ENCODE measurements at places on chromosomes 5 and 9. TPM values are rescaled to one million over a fixed set of nuclear protein-coding genes. Genes with fewer than 3 reads are reported as not detected.

- peaks cover 3% of the 10 kb centered on the region for H3K36me3 ChIP-seq
- H3K4me3 ChIP-seq, result no peak overlapping the region
- H3K27ac ChIP-seq, result no peak overlapping the region
- no peak for DNase-seq
- H3K4me1 ChIP-seq, result no peaks in the 10 kb centered on the region
- no peaks in the 10 kb centered on the region for H3K27me3 ChIP-seq
These were observed 23.7 kb downstream of the CCDC171 start for GRCh38 chr9:15576350-15577050.

DNA sequence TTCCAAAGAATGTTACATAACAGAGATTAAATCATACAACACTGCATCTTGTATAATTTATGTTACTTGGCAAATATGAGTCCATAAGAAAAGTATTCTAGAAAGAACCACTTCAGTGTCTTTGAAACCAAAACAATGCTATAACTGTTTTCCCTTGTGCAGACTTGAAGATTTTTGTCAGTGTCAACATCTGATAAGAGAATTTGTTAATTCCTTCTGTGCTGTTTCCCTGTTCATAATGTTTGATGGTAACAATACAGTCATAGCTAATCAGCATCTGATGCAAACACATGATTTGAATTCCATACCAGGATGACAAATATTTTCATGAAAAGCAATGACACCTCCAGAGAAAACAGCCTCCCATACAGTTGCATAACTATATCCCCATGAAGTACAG, 306.8 kb downstream of the SEMA5A start:
- DNase-seq, result no peak
- no peak overlapping the region for H3K4me3 ChIP-seq
- H3K27me3 ChIP-seq, result no peaks in the 10 kb centered on the region
- H3K36me3 ChIP-seq, result no peaks in the 10 kb centered on the region

DNA sequence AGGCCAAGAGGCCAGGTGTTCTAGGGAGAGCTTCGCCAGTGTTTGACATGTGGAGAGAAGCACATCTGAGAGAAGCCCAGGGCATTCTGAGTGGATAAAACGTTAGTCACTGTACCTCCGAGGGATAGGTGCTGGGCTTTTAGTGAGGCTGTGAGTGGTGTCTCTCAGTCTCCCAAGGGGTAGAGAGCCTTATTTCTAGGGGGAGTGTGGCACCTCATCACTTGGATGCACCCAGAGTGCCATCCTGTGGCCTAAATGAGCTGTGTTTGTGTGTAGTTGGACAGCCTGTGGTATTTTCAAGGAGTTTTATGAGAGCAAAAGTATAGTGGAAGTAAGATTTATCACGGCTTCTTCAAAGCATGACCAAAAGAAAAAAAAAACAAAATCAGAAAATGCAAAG, 1046.9 kb upstream of the WWC1 start:
- no peak for DNase-seq
- H3K36me3 ChIP-seq, result no peaks in the 10 kb centered on the region
- no peaks in the 10 kb centered on the region for H3K4me1 ChIP-seq
- H3K27ac ChIP-seq, result no peak overlapping the region
- H3K27me3 ChIP-seq, result no peaks in the 10 kb centered on the region
- no peak overlapping the region for H3K4me3 ChIP-seq

- H3K36me3 ChIP-seq, result peaks cover 2% of the 10 kb centered on the region
- H3K4me1 ChIP-seq, result peaks cover 30% of the 10 kb centered on the region
- no peak for DNase-seq
- H3K27me3 ChIP-seq, result peaks cover 79% of the 10 kb centered on the region
These were observed 4.6 kb downstream of the VCAN start for GRCh38 chr5:83475935-83476814.

DNA sequence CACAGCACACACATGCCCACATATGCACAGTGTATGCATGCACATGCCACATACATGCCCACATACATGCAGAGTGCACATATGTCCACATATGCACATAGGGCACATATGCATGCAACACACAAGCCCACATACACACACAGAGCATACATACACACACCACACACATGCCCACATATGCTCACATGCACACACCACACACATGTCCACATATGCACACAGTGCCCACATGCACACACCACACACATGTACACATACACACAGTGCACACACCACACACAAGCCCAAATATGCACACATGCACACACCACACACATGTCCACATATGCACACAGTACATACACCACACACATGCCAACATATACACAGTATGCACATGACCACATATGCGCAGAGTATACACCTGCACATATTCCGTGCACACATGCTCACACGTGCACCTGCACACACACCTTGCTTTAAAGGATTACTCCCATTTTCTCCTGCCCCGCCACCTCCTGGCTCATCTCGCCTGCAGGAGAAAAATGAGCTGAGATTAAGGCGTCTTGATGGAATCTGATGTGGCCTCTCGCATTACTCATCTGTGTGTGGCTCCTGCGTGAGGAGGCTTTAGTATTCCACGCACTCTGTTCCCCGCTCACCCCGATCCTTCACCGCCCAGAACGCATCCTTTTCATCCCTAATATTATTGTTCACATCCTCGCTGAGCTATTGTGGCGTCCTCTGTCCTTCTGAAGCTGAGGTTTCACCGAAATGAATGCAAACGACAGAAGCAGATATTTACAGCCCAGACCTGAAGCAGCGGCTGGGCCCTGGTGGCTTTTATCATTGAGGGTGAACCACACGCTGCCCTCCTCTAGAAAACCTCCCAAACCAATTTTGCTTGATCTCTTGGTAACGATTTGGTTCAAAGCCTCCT, 182.7 kb downstream of the OLFM1 start:
- no peaks in the 10 kb centered on the region for H3K4me1 ChIP-seq
- H3K27ac ChIP-seq, result no peak overlapping the region
- DNase-seq, result no peak
- H3K36me3 ChIP-seq, result no peaks in the 10 kb centered on the region
- no peak overlapping the region for H3K4me3 ChIP-seq
- peaks cover 25% of the 10 kb centered on the region for H3K27me3 ChIP-seq

- no peak overlapping the region for H3K4me3 ChIP-seq
- DNase-seq, result no peak
- no peaks in the 10 kb centered on the region for H3K36me3 ChIP-seq
- H3K27me3 ChIP-seq, result no peaks in the 10 kb centered on the region
These were observed 312.1 kb downstream of the TMEM232 start for GRCh38 chr5:110414360-110414759.

GRCh38 chr5:147461915-147462314, 48.0 kb downstream of the DPYSL3 start:
- no peaks in the 10 kb centered on the region for H3K4me1 ChIP-seq
- no peaks in the 10 kb centered on the region for H3K36me3 ChIP-seq
- H3K27ac ChIP-seq, result no peak overlapping the region
- no peak overlapping the region for H3K4me3 ChIP-seq

IL3 gene
- total RNA-seq, result 0.49 TPM

FAM163B gene
- total RNA-seq, result not detected

PCDHGA1 gene
- not detected for total RNA-seq

AGXT2 gene
- total RNA-seq, result not detected

GRCh38 chr5:113965225-113965624, 396.6 kb upstream of the KCNN2 start:
- H3K27me3 ChIP-seq, result no peaks in the 10 kb centered on the region
- H3K27ac ChIP-seq, result no peak overlapping the region
- H3K4me1 ChIP-seq, result no peaks in the 10 kb centered on the region
- no peaks in the 10 kb centered on the region for H3K36me3 ChIP-seq
- H3K4me3 ChIP-seq, result no peak overlapping the region

SRP19 gene
- total RNA-seq, result 66.5 TPM

CDO1 gene
- total RNA-seq, result 0.37 TPM

GLDC gene
- total RNA-seq, result 0.68 TPM

DNA sequence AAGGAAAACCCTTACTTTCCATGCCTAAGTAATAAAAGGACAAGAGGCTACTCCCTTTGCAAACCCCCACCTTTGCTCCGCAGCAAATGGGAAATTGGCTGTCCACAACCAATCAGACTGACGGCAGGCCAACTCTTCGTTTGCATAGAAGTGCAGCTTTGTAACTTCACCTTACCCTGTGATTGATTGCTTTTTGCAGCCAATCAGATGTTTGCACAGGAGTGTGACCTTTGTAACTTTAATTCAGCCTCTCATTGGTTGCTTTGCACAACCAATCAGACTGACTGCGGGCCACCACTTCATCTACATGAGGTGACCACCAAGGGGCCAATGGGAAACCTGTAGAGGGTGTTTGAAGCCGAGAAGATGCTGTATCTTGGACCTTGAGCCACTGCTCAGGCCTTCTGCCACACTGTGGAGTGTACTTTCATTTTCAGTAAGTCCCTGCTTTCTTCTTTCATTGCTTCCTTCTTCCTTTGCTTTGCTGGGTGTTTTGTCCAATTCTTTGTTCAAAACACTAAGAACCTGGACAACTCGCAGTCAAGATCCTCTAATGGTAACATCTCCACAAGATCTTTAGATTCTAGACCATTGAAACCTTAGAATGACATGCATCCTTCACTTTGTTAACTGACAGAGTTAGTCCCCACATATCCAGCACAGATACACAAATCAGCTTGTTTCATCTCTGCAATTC, 51.3 kb upstream of the FREM1 start:
- peaks cover 3% of the 10 kb centered on the region for H3K27me3 ChIP-seq
- no peak overlapping the region for H3K4me3 ChIP-seq
- H3K36me3 ChIP-seq, result no peaks in the 10 kb centered on the region
- DNase-seq, result no peak
